ENCODE measurements at places on chromosomes 12 and 14.

DNA sequence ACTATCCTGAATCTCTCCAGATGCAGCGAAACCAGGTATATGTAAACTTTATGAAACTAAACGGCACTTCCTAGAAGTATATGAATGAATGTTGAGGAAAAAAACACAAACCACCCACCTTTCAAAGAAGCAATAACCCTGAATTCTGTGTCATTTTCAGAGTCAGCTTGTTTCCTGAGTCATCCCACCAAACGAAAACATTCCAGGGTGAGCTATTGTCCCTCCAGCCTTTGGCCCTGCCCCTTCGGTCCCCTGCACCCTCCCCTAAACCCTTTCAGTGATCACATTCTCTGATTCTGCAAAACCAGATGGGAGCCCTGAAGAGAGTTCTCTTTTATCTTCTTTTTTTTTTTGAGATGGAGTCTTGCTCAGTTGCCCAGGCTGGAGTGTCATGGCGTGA lies 202.6 kb upstream of the ALG10B start:
- DNase-seq = no peak

- DNase-seq = no peak
Measured at GRCh38 chr14:60102389-60102788, 10.7 kb downstream of the PCNX4 start.

GRCh38 chr14:79412822-79413221 lies 798.5 kb downstream of the DIO2 start:
- no peak for DNase-seq

- no peak for DNase-seq
Measured at GRCh38 chr14:73739174-73739898, 25.2 kb upstream of the PNMA1 start.

DNA sequence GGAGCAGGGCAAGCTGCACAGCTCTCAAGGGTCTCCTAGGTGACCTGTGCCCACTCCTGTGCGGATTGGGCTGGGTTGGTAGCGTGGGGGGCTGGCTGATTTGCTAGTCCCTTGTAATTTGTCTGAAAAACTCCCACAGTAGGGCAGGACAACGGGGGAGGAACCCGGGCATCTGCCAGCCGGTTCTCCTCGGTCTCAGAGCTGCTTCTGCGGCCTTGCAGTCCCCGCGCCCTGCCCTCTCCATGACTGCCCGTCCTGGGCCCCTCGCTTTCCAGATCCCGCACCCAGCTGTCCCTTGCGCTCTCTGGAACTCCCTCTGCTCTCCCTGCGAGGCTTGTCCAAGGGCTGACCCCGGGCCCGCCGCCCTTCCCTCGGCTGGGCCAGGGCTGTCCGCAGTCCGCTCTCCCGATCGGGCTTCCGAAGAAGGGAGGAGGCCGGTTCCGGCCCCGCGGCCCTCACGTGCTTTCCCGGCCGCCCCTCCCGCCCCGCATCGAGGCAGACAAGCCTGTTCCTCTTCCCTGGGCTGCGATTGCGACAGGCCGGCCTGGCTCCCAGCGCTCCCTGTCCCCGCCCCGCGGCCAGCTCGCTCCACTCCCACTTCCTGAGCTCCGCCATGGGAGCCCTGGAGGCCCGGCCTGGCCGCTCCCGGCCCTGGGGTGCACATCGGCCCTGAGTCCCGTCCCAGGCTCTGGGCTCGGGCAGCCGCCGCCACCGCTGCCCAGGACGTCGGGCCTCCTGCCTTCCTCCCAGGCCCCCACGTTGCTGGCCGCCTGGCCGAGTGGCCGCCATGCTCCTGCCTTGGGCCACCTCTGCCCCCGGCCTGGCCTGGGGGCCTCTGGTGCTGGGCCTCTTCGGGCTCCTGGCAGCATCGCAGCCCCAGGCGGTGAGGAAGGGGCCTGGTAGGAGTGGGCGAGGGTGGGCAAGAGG lies at the start of gene LTBR:
Gene LTBR (plus strand): TSS at position 591 of the 927 bp plus-strand sequence. CDS start 197 bp downstream, at position 788.
- no peak for DNase-seq
